Myocyte (in vitro differentiated cells): ENCODE measurements at places on chromosomes 3 and 15.

- no peak for DNase-seq
These were observed 12.2 kb downstream of the LRRK1 start for GRCh38 chr15:100931143-100931890.

GRCh38 chr3:58864480-58864879, 185.3 kb downstream of the CFAP20DC start:
- DNase-seq = no peak

DNA sequence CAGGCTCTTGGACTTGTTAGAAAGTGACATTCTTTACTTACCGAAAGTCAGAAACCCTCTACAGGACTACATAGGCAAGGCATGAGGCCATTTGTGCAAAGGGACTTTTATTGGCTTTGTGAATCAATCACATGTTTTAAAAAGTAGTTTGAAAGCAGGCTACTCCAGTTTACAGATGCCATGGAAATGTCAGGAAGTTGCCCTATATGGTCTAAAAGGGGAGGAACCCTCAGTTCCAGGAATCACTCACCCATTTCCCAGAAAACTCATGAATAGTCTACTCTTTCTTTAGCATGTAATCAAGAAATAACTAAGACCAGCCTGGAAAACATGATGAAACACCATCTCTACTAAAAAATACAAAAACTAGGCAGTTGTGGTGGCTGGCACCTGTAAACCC, 51.0 kb upstream of the MKRN3 start:
- no peak for DNase-seq

DNA sequence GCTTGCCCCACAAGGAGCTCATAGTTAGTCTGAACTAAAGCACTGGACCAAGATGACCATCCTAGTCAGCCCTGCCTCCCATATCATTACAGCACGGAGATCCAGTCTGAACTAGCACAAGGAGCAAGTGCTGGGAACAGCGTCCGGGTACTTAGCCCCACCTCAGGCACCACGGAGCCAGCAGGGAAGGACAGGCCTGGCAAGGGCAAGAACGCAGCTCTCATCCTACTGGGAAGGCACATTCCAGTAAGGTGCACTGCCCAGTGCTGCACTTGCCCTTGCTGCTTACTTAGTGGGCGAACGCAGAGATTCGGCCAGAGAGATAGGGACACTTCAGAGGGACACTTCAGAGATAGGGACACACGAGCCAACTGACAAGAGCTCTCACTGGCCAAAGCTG, 27.6 kb downstream of the SEC61A1 start:
- DNase-seq = no peak

GRCh38 chr15:81111018-81111417, 23.1 kb upstream of the CFAP161 start:
- DNase-seq = no peak

DNA sequence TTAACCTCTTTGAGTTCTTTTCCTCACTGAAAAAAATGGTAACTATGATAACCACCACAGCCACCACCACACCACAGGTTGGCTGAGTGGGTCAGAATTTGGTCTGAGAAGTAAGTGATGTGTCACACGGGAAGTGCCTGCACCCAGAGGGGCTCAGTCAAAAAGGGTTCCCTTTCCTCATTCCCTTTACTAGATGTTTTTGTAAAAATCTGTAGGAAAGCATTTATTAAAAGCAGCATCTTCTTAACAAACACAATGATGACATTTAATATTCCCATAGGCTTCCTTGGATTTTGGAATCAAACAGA, 23.2 kb downstream of the CFAP92 start:
- peak; percentile 29 for DNase-seq

- no peak for DNase-seq
These were observed 88.0 kb upstream of the ACKR4 start for GRCh38 chr3:132509096-132509495.

DNA sequence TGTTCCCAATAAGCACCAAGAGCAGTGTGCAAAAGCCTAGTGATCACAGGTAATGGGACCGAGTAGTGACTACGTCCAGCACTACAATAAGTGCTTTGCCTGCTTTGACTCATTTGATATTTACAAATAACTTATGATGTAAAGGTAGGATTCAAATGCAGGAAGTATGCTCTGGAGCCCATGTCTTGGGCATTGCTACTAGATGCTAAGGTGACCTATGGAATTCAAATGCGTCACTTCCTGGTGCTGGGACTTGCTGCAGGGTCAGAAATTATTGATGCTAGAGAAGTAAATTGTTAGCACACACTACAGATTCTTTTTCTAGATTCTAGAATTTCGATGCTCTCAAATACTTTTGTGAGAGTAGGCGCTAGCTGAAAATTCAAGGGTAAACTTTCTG, 101.2 kb upstream of the TSC22D2 start:
- DNase-seq = no peak

GRCh38 chr15:50543556-50543955, 2.9 kb downstream of the USP50 start:
- peak; percentile 8 for DNase-seq

GRCh38 chr15:57883701-57884100, 177.2 kb downstream of the POLR2M start:
- no peak for DNase-seq

DNA sequence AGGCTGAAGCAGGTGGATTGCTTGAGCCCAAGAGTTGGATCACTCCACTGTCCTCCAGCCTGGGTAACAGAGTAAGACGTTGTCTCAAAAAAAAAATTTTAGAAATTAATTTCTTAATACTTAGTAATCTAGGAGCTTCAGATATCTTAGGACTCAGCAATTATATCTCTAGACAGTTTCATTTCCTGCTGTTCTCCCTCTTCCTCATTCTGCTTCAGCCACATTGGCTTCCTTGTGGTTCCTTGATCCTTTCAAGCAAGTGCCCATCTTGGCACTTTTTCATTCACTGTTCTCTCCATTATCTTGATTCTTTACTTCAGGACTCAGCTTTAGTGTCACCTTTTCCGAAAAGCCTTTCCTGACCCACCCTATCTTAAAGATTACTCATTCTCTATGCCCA, 22.5 kb downstream of the TMEM202 start:
- no peak for DNase-seq

- DNase-seq = no peak
These were observed 21.0 kb downstream of the XXYLT1 start for GRCh38 chr3:195249858-195250464.

GRCh38 chr15:49877117-49877872, 241.7 kb downstream of the ATP8B4 start:
- peak; percentile 50 for DNase-seq

DNA sequence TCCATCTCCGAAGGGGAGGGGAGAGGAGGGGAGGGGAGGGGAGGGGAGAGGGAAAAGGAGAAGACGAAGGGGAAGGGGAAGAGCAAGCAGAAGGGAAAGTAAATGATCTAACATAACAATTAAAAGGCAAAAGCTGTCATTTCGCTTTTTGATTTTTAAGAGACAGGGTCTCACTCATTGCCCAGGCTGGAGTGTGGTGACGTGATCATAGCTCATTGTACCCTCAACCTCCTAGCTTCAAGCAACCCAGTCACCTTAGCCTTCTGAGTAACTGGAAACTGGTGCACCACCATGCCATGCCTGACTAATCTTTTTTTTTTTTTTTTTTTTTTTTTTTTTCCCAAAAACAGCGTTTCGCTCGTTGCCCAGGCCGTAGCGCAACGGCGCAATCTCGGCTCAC, 22.6 kb downstream of the ADAM10 start:
- DNase-seq = no peak

DNA sequence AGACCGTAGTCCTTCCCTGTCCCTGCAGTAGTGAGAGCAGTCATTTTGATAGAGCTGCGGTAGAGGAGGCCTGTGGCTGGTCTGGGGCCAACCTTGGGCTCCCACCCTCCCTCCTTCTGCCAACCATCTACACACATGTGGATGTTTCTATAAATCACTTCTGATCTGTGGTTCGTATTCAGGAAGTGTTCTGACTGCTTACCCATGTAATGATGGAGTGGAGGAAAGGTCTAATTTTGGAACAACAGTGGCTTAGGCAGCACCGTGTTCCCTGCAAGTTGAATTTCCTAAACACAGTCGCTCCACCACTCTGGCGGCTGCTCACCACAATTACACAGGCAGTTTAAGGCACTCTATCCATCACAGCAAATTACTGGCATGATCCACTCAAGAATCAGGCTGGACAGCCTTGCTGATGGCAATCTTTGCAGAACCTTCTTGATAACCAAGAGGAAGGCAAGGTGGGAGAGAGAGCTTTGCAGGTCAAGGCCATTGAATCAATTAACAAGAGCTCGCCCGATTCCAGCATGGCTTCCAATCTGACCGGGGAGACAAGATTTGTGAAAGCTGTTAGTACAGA, 104.7 kb upstream of the VEPH1 start:
- no peak for DNase-seq

- no peak for DNase-seq
These were observed 133.1 kb downstream of the DIPK2A start for GRCh38 chr3:144104679-144105078.

DNA sequence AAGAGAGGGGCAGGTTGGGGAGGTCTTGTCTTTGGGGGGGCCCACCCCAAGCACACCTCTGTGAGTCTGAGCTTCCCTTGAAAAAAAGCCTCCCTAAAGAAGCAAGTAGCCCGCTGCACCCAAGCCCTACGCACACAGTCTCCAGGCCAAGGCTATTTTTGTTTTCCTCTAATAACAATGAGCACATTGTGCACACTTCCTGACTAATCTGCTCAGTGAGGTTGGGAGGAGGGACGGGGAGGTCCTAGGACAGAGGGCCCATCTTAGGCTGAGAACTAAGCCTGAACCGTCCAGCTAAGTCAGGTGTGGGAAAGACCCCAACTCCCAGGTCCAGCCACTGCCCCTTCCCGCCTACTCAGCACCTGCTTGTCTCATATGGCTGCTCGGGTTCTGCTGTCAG, 87.2 kb downstream of the HMG20A start:
- peak; percentile 59 for DNase-seq
